ENCODE measurements at places on chromosomes 2 and 18.

GRCh38 chr2:43074592-43075053 is 151.8 kb downstream of the ZFP36L2 start:
- no peak for DNase-seq

GRCh38 chr18:63980896-63981460 is 11.1 kb downstream of the SERPINB8 start:
- no peak for DNase-seq

DNA sequence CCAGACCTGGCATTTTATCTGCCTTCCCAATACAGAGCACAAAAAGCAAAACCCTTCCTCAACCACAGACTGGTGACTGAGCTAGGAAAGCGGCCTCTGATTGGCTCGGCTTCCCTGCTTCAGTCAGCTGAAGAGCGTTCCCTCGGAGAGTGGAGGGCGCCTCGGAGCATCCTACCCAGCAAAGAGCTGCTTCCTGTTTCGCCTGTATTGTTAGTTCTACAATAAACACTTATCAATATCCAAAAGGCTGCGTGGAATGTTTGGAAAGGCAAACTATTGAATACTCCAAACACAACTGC is 125.0 kb downstream of the CACNB4 start:
- no peak for DNase-seq

DNA sequence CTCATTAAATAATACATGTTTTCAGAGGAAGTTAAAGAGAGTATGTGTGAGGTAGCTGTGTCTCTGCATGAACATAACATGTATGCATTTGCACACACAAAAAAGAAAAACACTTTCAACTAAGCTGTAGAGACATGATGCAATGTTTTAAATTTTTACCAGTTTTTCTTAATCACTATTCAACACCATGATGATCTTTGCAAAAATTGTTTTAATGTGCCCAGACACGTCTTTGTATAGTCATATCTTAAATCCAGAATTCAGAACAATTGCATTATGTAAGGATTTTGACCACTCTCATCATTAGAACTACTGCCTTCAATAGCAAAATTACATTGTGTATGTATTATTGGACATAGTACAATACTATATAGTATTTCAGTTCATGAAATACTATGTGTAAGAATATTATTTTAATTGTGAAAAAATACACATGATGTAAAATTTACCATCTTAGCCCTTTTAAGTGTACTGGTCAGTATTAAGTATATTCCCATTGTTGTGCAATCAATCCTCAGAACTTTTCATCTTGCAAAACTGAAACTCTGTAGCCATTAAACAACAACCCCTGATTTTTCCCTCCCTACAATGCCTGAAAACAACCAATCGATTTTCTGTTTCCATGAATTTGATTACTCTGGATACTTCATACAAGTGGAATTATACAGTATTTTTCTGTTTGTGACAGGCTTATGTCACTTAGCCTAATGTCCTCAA is 104.5 kb upstream of the ACVR2A start:
- no peak for DNase-seq

DNA sequence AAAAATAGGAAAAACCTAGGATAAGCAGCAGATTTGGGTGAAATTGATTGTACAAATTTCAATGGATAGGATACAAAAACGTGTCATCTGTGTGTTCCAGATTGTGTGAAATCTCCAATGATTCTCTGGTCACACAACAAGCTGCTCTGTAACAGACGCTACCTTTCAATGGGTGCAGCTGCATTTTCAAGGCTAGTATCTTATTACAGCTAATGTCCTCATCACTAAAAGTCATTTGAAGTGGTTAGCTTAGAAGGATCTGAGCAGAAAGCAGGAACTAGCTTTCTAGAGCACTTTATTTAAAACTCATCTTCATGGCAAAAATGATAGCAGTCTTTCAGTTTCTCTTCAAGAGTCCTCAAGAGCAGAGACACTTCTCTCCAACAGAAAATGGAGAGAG is 364.6 kb downstream of the LRP1B start:
- DNase-seq = no peak

DNA sequence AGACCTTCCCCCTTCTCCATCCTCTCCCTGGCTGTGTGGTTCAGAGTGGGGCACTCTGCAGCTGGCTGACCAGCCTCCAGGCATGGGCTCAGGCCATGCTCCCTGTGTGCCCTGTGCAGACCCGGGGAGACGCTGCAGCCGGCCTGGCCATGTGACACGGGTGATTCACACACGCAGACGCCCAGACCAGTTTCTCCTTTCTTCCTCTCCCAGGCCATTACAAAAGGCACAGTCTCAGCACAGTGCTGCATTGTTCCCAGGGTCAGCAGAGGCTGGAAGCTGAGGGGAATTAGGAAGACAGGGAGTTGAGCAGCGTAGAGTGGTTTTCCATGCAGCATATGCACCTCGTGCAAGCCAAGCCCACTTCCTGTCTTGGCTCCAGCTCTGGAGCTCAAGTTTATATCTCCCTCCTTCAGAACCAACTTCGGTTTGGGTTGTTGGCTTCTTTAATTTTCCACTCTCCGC is 288.5 kb downstream of the TNS1 start:
- no peak for DNase-seq

DNA sequence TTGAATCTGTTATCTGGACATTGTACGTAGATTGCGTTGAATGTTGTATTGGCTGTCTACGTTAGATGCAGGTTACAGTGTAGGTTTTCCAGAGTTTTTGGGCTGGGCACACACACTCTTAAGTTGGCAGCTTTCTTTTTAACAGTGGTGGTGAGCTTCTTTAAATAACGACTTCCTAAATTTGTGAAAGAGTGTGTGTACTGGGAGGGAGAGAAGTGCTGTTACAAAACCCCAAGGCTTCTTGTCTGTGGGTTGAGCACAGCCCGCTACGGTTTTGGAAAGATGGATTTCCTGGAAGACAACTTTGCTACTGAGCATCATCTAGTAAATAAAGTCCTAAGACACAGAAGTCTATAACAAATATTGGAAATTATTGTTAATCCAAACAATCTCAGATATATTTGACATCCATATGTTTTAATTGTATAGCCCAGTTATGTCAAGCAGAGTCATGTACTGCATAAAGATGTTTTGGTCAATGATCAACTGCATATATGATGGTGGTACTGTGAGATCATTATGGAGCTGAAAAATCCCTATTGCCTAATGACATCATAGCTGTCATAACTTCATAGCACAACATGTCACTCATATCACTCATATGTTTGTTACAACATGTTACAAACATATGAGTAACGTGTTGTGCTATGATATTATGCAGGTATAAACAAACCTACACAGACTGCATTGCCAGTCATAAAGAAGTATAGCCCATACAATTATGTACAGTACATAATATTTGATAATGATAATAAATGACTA is 7.9 kb upstream of the THUMPD2 start:
- no peak for DNase-seq

GRCh38 chr18:22563164-22563583 is 145.5 kb upstream of the CTAGE1 start:
- DNase-seq = no peak

DNA sequence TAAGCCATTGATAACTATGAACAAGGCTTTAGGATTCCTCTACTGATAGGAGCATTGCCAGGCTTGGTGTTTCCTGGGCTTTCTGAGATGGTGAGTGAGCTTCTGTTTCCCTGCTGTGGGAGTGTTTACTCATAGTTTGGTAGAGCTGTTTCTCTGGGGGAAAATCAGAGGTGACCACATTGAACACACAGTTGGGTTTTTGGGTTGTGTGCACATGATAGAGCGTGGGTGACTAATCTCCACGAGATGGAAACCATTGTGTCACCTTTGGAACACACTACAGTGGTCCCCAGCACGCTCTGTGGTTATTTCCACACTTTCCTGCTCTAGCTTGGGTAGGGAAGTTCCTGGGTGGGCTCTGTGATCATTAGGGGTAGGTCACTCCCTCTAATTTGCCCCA is 5.4 kb downstream of the IL1R1 start:
- DNase-seq = no peak

- DNase-seq = no peak
These were observed 155.5 kb downstream of the ZFP36L2 start for GRCh38 chr2:43070676-43071502.

GRCh38 chr2:229775614-229776313 is 61.4 kb upstream of the DNER start:
- no peak for DNase-seq

DNA sequence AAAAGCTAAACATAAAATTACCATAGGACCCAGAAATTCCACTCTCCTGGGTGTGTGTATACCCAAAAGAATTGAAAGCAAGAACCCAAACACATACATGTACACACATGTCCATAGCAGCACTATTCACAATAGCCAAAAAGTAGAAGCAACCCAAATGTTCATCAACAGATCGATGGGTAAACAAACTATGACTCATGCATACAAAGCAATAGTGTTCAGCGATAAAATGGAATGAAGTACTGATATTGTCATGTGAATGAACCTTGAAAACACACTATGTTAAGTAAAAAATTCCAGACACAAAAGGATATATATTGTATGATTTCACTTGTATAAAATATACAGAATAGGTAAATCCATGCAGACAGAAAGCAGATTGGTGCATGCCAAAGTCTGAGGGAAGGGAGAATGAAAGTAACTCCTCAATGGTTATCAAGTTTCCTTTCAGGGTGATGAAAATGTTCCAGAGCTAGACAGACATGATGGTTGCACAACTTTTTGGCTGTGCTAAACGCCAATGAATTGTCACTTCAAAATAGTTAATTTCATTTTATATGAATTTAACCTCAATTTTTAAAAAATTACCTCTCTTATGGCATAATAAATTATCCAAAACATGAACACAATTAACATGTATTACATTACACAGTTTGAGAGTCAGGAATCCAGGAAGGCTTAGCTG is 35.5 kb downstream of the GKN2 start:
- DNase-seq = no peak

DNA sequence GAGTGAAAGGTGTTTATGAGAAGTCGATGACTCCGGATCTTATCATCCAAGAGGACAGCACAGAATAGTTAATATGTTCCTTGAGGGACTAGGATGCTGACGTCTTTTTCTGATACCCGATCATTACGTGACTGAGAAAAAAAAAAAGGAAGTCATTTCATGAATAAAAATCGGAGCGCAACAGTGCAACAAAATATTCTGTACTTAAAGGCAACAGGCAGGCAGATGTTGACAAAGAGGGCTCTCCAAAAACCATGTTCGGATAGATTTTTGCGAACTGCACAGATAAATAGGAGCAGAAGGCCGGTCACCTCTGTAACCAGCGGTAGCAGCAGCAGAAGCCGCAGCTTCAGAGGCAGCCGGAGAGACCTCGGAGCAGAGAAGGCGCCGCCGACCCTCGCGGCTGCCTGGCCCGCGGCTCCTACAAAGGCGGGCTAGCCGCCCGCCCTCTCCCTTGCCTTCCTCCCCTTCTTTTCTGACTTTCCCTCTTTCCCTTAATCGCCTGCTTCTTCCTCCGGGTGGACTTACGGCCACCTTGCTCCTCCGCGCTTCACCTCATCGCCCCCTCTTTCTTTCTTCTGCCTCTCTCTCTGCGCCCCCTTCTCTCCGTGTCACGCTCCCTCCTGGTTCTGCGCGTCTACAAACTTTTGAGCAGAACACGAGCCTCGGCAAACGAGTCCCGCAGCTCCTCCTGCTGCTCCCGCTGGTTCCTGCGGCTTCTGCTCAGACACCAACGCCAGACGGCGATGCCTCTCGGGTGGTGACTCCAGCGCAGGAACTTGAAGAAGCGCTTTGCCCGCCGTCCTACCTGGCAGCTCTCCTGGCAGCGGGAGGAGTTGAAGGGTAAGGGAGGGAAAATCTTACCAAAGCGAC is at the start of gene ADCYAP1:
Gene ADCYAP1 (plus strand): TSS at position 654 of the 873 bp plus-strand sequence. CDS start 516 bp downstream, outside the sequence.
- DNase-seq = no peak

- DNase-seq = no peak
These were observed 49.7 kb downstream of the RDH14 start for GRCh38 chr2:18510775-18511174.

GRCh38 chr2:50355891-50356290 is 676.0 kb downstream of the NRXN1 start:
- no peak for DNase-seq

GRCh38 chr2:168433527-168433926 is 22.5 kb upstream of the CERS6 start:
- no peak for DNase-seq

DNA sequence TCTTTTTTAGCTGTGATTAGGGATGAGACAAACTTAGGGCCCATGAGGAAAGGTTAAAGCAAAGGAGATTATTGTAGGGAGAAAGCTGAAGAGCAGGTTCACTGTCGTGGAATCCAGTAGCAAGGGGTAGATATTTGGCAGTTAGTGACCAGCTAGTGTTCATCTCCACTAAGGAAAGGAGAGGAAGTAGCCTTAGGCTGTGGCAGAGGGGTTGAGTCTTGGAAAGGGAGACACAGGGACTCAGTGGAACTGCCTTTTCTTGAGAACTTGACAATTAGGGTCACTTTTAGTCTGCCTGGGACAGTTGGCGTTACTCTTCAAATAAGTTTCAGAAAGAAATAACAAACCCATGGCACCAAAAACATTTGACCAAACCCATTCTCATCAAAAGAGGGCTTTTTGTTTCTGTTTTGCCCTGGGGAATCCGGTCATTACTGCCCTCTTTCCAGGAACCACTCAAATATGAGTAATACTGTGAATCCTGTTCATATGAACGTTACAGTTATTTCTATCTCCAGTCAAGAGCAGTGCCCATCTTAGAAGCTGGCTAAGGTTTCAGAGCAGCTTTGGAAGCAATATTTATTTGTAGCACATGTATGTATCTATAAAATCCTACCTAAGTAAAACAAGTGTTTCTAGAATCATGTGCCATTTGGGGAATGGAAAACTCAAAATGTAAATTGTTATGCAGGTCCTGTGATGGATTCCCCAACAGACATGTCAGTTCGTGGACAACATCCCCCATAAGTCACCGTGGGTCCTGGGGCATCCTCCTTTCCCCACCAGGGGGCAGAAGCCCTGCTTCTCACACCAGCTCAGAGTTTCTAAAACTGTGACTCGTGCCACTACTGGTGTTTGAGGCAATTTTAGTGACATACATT is 77.3 kb upstream of the PHLPP1 start:
- no peak for DNase-seq

DNA sequence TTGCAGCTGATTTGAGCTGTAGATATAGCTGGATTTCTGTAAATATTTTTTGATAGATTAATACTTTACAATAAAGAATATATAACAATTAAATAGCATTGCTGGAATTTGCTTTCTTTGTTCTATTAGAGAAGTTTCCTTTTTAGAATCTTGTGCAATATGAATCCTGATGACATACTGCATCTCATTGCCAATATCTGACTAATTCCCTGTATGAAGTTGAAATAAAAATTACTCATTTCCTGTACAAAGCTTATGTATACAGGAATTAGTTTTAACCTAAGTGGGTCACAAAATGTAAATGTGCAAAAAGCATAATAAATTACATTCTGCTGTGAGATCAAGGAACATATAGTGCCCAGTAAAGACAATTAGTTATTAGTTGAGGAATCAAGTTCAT is 72.8 kb upstream of the TMEFF2 start:
- DNase-seq = no peak
